Activated CD4-positive, alpha-beta T cell treated with anti-CD3 and anti-CD28 coated beads for 48 hours (primary cell): ENCODE measurements at places on chromosomes 12 and 14.

- DNase-seq, result no peak
These were observed 152.4 kb upstream of the PWP1 start for GRCh38 chr12:107533218-107533617.

DNA sequence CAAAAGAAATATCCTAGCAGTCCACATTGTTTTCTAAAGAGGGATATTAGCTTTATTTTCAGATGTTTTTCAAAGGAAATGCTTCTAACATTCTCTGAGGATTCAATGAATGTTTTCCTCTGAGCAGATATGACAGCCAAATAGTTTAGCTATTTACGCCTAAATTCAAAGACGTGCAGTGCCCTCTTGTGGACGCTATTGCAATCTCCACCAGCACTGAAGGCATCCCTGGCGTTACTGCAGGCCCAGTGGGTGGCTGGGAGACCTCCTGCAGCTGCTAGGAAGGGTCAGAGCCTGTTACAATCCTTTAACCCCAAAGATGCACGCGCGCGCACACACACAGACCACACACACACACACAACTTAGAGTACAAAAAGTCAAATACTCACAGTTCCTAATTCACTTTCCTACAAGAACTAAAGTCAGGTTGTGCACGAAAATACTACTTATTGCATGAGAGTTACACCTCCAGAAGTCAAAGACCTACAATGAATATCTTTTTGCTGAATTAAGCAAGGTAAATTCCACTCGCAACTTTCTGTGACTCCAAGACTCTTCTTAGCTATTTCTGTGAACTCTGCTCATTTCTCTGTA lies 589.3 kb upstream of the TMEM132C start:
- DNase-seq, result peak; percentile 67

DNA sequence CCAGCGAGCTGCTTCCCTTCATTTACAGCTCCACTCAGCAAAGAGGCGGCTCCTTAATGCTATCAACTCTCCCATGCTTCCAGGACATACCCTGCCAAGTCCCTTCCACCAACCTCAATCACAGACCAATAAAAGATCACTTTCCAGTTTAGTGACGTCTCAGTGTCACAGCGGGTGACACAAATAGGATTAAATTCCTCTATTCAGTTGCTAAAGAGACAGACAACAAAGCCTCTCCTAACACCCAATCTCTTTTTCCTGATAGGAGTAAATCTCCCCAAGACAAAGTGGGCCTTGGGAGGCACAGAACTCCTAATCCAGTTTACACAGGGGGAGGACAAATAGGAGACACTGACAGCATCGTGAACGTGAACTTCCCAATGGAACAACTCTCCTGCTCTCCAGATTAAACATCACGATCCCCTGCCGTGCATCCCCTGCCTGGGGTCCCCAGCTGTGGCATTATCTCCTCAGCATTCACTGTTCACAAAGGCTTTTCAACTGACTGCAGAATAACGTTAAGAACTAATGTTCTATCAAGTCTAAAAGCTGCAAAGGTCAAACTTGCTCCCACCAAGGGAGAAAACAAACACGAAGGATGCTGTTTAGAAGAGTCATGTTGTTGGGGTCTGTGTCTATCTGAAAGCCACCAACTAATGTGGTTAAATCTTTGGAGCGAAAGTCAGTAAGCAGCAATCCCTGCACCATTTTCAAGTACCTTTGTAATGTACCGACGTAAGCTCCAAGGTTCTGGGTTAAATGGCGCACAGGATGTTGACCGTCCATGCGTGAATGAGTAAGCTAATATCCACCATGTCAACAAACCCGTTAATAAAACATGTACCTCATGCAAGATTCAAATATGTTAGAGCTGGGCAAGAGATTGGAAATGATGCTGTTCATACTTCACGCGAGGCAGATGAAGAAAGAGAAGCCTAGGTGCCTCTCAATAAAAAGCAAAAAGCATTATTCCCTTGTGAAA lies 31.5 kb downstream of the TMEM132D start:
- DNase-seq, result no peak

DNA sequence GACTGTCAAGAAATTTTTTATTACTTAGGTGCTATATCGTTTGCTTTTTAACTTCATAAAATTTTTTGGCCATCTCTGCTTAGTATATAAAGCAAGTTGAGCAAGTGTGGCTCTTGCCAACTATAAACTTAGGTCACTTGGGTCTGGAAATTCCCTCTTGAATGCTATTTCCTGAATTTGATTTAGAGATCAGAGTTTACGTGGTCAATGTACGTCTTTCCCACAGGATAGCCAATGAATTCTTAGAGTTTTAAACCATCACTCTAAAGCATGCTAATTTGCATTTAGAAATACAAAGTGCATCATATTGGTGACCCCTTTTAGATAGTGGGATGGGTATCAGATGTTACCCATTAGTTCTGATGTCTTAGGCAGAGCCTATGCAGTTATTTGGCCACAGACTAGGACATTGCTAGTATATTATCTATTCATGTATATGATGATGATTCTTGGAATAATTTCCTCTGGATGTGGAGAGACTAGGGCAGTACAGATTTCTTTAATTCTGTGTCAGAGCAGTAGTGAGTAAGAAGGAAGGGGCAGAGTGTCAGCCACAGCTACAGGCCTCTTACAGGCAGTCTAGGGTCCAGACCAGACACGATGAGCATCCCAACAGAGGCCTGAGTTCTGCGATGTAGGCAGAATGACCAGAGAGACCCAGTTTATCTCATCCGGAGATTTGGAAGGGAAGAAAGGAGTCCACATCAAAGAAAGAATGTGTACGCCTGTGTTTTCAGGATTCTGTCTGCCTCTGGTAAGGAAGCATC lies 30.3 kb downstream of the SCN8A start:
- DNase-seq, result no peak

- no peak for DNase-seq
These were observed 143.6 kb downstream of the DYRK2 start for GRCh38 chr12:67792185-67792584.

DNA sequence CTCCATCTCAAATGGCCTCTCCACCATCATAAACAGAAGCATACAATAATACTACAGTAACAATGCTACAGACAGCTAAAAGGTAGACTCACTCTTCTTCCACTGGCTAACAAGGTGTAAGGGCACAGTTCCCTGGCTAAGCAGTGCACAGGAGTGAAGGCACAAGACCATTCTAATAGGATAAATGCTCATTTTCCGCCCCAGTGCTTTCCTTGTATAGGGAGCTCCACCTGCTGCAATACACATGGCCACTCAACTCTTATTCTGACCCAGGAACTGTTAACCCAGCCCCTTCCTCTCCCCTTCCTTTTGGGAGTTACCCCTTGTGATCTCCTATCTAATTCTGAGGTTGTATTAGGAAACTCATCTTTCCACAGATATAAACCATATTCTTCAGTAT lies 124.6 kb downstream of the KCNK10 start:
- DNase-seq, result no peak

GRCh38 chr14:102056694-102057442 lies 30.0 kb downstream of the HSP90AA1 start:
- DNase-seq, result no peak

- no peak for DNase-seq
These were observed 35.8 kb downstream of the USP15 start for GRCh38 chr12:62296001-62296400.
